ENCODE measurements at places on chromosomes 11 and 22.

DNA sequence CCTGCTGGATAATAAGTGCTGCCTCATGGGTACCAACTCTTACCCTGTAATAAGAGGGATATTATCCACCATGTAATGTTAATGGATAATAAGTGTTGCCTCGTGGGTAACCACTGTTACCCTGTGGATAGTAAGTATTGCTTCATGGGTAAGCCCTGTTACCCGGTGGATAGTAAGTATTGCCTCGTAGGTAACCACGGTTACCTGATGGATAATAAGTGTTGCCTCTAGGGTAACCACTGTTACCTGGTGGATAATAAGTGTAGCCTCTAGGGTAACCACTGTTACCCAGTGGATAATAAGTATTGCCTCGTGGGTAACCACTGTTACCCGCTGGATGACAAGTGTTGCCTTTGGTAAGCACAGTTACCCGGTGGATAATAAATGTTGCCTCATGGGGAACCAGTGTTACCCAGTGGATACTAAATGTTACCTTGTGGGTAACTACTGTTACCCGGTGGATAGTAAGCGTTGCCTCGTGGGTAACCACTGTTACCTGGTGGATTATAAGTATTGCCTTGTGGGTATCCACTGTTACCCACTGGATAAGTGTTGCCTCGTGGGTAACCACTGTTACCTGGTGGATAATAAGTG lies 18.6 kb upstream of the NXPE4 start:
- no peak for DNase-seq

- peak; percentile 44 for DNase-seq
Measured at GRCh38 chr22:37999640-38000272, 15.4 kb upstream of the SOX10 start.

DNA sequence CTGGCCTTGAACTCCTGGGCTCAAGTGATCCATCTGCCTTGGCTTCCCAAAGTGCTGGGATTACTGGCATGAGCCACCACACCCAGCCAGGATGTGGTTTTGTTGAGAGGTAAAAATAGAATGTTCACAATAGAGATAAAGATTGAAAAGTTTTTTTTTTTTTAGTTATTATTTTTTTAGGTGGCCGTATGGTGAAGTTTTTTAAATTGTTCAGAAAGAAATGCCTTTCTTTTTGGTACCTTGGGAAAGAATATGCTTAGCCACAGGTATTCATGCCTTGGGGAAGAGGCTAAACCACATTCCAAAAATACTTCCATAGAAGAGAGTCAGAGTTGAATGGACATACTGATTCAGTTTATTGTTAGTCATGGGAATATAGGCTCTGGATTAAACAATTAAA lies 143.4 kb downstream of the C11orf91 start:
- DNase-seq: peak; percentile 95

DNA sequence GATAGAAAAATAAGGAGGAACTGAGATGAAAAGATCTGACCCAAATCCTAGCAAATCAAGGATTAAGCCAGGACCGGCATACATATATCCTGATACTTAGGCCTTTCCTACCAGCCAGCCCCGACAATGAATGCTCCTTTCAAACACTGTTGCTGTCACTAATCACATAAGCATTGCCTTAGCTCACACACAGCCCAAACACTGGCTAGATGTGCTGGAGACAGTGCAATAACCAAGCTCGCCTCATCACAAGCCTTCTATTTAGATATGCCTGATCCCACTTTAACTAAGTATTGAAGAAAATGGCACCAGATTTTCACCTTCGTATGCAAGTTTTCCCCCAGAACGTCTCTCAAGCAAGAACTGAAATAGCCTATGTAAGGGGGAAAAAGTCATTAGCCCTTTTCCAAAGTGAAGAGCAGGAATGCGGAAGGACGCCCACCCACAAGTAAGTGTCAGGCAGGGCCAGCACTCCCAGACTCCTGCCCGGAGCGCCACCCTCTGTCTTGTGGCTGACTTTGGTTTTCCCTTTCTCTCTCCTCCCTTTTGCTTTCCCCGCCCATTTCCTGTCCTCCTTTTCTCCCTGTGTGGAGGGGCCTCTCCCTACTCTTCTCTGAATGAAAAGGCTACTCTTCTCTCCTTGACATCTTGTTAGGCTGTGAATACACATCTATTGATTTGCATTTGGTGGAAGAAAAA lies 8.9 kb upstream of the OPCML start:
- no peak for DNase-seq

DNA sequence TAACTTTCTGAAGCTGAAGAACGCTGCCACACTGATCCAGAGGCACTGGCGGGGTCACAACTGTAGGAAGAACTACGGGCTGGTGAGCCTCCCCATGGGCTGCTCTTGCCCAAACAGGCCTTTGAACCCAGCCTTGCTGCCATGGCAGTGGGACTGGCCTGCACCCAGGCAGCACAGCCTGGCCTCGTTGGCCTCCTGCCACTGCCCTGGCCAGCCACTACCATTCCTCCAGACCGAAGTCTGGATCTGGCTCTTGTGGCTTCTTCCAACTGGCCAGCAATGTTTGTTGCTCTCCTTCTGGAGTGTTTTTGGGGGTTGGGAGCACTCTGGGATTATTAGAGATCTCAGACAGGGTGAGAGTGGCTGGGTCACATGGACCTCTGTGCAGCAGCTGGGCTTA lies 51.0 kb downstream of the MYO7A start:
- DNase-seq: no peak

DNA sequence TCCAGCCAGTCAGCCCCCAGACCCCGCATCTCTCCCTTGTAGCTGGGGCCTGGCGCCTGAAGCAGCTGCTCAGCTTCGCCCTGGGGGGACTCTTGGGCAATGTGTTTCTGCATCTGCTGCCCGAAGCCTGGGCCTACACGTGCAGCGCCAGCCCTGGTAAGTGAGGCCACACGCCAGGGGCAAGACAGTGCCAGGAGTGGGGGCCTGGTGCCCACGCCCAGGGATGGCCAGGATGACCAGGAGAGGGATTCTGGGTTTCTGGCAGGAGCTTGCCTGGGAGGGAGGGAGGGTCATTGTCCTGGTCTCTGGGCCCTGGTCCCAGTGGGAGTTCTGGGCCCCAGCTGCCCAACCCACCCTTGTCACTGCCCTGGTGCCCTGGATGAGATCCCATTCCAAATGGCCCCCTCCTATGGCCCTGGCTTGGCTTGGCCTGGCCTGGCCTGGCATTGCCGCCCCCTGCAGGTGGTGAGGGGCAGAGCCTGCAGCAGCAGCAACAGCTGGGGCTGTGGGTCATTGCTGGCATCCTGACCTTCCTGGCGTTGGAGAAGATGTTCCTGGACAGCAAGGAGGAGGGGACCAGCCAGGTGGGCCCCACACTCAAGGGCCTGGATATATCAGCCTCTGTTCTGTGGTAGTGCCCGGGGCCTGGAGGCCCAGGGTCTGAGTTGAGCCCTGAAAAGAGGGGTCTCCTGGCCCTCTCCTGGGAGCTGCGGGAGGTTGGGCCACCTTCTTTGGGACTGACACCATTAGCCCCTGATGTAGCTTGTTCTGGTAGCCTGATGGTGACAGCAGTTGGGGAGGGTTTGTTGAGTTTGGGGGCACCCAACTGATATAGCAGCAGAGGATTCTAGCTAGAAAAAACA lies 3.7 kb downstream of the SLC39A13 start:
- DNase-seq: peak; percentile 51

DNA sequence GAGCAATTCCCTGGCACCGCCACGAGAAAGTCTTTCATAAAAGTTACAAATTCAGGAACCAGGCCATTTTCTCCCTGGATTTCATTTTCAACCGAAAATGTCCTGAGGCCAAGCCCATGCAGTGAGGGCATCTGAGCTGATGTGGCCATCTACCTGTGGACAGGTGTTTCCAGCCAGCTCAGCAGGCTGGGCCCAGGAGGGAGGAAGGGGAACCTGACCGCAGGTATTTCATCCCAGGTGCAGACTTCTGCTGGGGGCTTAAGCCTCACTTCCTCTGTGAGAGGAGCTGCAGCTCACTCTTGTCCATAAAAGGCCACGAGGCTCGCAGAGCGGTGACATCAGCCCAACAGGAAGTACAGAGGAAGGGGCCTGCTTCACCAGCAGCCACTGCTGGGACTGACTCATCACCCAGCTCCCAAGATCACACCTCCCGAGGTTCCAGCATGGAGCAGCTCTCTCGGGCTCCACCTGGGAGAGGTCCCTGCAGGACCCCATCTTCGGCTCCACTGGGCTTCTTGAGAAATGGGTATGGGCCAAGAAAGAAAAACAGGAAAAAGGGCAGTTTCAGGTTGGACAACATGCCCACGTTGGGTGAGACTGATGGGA lies 56.4 kb downstream of the MYH9 start:
- peak; percentile 98 for DNase-seq

- DNase-seq: no peak
Measured at GRCh38 chr11:2507945-2508749, 63.3 kb downstream of the KCNQ1 start.

DNA sequence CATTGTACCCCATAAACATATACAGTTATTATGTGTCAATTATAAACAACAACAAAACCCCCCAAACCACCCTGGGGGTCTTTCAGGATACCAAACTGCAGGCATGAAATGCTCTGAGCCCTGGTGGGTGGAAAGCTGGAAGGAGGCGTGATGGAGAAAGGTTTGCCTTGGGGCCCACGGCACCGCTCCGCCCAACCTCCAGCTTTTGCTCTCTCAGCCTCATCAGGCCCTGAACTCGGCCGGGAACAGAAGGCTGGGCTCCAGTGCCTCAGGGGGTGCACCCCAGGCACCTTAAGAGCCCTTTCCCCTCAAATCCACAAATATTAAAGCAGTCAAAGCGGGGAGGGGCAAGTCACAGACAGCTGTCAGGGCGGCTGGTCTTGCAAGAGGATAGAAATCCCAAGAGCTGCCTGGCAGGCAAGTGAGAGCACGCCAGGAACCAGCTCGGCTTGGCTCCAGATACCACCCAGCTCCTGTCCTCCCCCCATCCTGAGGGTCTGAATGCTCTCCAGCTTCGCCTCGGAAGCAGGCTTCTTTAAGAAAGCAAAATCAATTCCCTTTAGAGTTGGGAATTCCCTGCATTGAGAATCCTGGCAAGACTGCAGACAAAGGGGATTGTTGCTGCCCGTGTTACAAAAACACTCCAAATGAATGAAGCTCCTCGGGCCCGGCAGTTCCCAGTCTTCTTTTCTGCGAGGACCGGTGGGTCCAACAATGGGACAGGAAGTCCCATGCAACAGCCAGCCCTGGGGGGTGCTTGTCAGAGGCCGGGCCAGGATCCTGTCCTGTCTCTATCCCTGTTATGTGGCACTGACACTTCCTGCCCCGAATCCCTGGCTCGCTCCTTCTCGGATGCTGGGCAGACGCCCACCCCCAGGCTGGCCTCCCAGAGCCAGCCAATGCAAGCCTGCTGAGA lies 80.8 kb downstream of the NAT10 start:
- no peak for DNase-seq

DNA sequence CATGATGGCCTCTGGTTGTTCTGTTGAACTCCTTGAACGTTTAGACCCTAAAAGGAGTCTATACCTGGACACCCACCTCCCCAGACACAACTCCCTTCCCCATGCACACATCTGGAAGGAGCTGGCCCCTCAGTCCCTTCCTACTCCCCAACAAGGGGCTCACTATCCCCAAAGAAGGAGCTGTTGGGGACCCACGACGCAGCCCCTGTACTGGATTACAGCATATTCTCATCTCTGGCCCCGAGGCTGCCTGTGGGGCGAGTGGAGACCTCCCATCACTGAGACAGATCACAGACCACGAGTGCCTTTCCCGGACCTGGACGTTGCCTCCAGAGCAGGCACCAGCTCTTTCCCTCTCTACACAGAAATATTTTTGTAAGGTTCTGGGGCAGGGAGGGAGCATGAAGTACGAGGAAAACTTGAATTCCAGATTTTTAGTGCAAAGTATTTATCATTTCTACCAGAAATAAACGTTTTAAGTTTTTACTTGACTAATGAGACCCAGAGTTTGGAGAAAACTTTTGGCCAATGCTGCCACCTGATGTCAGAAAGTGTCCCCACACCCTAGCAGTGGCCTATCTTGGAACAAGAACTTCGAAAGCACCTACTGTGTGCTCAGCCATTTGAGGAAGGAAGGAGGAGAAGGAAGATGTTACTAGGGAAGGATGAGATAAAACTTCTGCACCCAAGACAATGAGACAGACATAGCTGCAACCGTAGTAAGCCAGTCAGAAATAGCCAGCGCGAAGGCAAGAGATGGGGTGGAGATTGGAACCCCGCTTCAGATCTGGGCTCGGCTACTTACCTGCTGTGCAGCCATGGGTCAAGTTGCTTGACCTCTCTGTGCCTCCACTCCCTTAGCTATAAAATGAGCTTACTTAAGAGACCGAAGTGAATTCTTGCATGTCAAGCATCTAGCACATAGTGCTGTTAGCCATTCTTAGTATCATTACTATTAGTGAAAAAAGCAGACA lies 10.2 kb upstream of the POU2F3 start:
- DNase-seq: peak; percentile 46

DNA sequence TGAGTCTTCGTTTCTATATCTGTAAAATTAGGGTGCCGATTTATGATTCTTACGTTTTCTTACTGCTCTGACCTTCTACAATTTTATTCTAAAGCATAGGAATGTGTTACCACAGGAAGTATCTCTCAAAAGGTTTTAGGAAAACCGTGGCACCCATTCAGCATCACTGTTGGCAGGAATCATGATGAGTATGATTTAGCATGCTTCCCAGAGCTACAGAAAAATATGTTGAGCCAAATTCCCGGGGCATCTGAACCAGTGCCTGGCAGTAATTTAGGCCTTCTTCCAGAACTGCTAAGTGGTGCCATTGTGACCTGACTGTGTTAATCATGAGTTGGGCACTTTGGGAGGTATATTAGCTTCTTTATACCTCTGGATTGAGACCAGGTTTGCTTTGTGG lies 605.0 kb upstream of the RAG2 start:
- no peak for DNase-seq

GRCh38 chr11:62547691-62548281 lies 1.2 kb upstream of the AHNAK start:
- peak; percentile 15 for DNase-seq

GRCh38 chr11:95262994-95263765 lies 32.2 kb upstream of the SESN3 start:
- DNase-seq: no peak

DNA sequence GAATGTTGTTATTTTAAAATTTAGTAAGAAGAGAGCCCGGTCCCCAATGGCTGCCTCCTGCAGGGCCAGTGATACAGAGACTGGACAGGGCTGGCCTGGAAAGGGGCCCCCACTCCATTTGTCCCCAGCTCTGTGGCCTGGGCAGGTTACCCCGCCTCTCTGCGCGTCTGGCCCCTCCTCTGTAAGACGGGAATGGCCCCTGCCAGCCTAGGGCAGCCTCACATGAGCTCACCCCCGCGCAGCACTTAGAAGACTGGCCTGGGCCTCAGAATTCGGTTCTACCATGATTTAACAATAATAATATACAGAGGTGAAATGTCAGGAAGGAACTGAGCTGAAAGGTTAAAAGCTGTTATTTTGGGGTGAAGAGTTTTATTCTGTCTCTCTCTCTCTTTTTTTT lies 1.3 kb downstream of the APOBEC3G start:
- DNase-seq: no peak
